ENCODE measurements at places on chromosomes 13 and 19. TPM values are rescaled to one million over a fixed set of nuclear protein-coding genes. Genes with fewer than 3 reads are reported as not detected.
A peak's percentile ranks its signal among the peaks of the same experiment; 100 is the strongest.

DNA sequence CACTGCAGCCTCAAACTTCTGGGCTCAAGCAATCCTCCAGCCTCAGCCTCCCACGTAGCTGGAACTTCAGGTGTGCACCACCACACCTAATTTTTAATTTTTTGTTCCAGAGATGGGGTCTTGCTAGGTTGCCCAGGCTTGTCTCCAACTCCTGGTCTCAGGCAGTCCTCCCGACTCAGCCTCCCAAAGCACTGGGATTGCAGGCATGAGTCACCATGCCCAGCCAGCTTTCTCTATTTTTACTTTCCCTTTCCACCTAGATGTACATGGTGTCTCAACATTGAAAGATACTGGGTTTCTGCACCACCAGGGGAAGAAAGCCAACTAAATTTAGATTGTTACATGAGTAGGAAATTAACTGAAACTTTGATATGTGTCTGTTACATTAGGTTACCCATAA, 13.8 kb upstream of the ZNF846 start:
- H3K4me3 ChIP-seq: no peak overlapping the region
- no peaks in the 10 kb centered on the region for H3K36me3 ChIP-seq
- no peak overlapping the region for H3K27ac ChIP-seq
- peaks cover 22% of the 10 kb centered on the region for H3K4me1 ChIP-seq
- DNase-seq: peak; percentile 33

SLC44A2 gene
- 80.3 TPM for total RNA-seq

ZNF626 gene
- total RNA-seq: 8.0 TPM

- H3K27ac ChIP-seq: no peak overlapping the region
- peaks cover 5% of the 10 kb centered on the region for H3K27me3 ChIP-seq
- no peaks in the 10 kb centered on the region for H3K4me1 ChIP-seq
- no peaks in the 10 kb centered on the region for H3K36me3 ChIP-seq
- DNase-seq: peak; percentile 70
- H3K4me3 ChIP-seq: no peak overlapping the region
Observed at GRCh38 chr13:31431722-31432137, 232.0 kb downstream of the B3GLCT start.

GRCh38 chr19:19468424-19469050, 46.8 kb downstream of the TSSK6 start:
- H3K36me3 ChIP-seq: peaks cover 62% of the 10 kb centered on the region
- peak overlapping the region; percentile 49 for H3K27ac ChIP-seq
- H3K27me3 ChIP-seq: no peaks in the 10 kb centered on the region
- no peak overlapping the region for H3K4me3 ChIP-seq
- DNase-seq: no peak

Data from activated CD4-positive, alpha-beta T cell treated with anti-CD3 and anti-CD28 coated beads for 36 hours (primary cell).